ENCODE measurements at places on chromosomes 2 and 18. TPM values are rescaled to one million over a fixed set of nuclear protein-coding genes. Genes with fewer than 3 reads are reported as not detected.
A peak's percentile ranks its signal among the peaks of the same experiment; 100 is the strongest.

DNA sequence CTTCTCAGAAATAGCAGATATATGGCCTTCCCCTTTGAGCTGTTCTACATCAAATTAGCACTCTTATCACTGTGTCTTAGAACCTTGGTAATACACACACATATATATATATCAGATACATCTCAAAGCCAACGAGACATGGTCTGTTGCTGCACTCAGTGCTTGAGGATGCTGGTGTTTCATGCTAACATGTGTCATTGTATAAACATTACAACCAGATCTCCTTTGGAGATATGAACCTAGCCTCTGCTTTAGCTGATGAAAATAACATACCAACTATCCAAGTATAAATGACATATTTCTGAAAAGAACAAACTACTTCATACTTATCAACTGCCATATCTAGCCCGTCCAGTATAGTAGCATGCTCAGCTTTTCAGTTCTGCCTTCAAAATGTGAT, 226.7 kb upstream of the HNRNPA3 start:
- DNase-seq: no peak
- no peak overlapping the region for H3K4me3 ChIP-seq
- no peaks in the 10 kb centered on the region for H3K36me3 ChIP-seq
- H3K27me3 ChIP-seq: no peaks in the 10 kb centered on the region

DNA sequence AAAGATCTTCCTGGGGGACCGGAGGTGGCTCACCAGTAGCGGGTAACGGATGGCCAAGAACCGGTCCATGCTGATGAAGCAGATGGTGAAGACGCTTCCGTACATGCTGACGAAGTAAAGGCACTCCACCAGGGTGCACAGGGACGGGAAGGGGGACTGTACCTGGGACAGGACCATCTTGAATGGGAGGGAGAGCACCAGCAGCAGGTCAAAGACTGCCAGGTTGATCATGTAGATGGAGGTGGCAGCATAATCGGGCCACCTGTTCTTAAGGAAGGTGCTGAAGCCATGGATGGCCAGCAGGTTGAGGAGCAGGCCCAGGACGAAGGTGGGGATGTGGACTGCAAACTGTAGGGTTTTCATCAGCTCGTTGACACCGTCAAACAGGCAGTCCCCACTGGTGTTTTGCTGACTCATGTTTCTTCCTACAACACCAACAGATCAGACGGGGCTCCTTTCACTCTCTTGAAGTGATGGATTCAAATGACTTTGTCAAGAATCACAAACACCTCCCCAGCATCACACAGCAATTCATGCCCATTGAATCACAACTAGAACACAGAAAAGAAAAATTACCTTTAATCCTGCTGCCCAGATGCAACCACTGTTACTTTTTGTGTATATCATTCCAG, 14.4 kb downstream of the GPR55 start:
- DNase-seq: peak; percentile 7
- H3K27ac ChIP-seq: no peak overlapping the region
- peaks cover 13% of the 10 kb centered on the region for H3K36me3 ChIP-seq

UGT1A4 gene
- not detected for total RNA-seq

DNA sequence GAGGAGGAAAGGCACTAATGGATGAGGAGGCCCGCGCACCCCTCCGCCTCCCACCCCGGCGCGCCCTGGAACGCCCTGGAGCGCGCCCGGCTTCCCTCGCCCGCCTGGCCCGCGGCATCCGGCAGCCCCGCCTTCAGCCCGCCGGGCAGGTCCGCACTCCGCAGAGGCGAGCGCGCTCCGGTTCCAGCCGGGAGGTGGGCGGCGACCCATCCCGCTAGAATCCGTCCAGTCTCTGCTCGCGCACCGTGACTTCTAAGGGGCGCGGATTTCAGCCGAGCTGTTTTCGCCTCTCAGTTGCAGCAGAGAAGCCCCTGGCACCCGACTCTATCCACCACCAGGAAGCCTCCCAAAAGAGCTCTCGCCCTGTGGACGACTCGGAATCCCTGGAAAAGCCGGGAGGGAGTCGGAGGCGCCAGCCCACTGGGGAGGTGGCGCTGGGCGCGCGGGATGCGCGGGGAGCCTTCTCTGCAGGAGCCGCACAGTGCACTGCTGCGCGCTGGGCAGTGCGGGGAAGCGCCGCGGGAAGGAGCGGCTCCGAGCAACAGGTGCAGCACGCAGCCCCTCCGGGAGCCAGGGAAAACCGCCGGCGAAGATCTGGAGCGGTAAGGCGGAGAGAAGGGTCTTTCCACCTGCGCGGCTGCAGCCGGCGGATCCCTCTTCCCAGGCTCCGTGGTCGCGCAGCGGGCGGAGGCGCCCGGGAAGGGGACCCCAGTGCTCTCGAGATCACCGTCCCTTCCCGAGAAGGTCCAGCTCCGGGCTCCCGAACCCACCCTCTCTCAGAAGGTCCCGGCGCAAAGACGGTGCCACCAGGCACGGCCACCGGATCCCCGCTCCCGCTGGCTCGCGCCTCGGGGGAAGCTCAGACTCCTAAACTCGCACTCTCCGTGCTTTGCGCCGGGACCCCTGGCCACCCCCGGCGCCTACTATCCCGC, at the start of gene GALR1:
GALR1 (plus strand) TSS at position 280 of the 932 bp plus-strand sequence. CDS start 701 bp downstream, outside the sequence.
- H3K27me3 ChIP-seq: peaks cover 15% of the 10 kb centered on the region
- peaks cover 25% of the 10 kb centered on the region for H3K36me3 ChIP-seq
- H3K4me1 ChIP-seq: peaks cover 14% of the 10 kb centered on the region
- peak within 1 kb of the TSS; percentile 88 for H3K4me3 ChIP-seq
- DNase-seq: peak; percentile 67
- peak within 1 kb of the TSS; percentile 28 for H3K27ac ChIP-seq

DNA sequence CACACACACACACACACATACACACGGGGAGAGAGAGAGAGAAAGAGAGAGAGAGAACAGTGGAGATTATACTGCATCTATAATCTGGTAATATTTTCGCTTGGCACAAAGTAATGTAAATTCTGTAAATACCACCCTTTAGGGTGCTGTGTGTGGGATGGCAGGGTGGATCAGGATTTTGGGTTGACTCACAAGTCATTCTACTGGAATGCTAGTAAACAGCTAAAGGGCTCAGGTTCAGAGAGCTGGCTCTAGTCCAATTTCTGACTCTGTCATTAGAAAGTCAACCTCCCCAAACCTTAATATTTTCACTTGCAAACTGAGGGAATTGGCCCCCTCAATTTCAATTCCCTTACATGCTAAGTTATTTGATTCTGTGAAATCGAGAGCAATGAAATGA, 308.3 kb downstream of the TSN start:
- no peaks in the 10 kb centered on the region for H3K27me3 ChIP-seq
- H3K27ac ChIP-seq: no peak overlapping the region
- H3K4me3 ChIP-seq: no peak overlapping the region
- DNase-seq: no peak
- H3K36me3 ChIP-seq: no peaks in the 10 kb centered on the region

KCNIP3 gene
- total RNA-seq: 7.3 TPM

DNA sequence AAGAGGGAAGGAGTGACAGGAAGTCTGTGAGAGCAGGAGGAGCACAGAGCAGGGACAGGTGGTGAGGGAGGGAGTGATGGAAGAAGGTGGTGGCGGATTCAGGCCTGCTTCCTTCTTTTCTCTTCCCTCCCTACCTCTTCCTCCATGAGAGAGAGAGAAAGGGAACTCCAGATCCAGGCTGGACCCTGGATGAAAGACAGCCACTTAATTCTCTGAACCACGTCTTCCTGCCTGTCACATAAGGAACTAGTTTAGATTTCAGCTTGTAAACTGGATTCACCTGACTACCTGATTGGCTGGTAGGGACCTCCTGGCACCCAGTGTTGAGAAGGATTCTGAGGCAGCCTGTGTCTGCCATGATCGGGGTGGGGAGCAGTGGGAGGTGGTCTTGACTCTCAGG, 48.9 kb downstream of the PAX8 start:
- no peak for DNase-seq
- H3K27me3 ChIP-seq: peaks cover 2% of the 10 kb centered on the region
- no peak overlapping the region for H3K4me3 ChIP-seq
- H3K36me3 ChIP-seq: no peaks in the 10 kb centered on the region
- H3K4me1 ChIP-seq: peaks cover 3% of the 10 kb centered on the region

- no peak for DNase-seq
- H3K36me3 ChIP-seq: no peaks in the 10 kb centered on the region
- H3K27ac ChIP-seq: no peak overlapping the region
- no peak overlapping the region for H3K4me3 ChIP-seq
- peaks cover 2% of the 10 kb centered on the region for H3K4me1 ChIP-seq
Observed at GRCh38 chr2:177114712-177115111, 97.9 kb upstream of the HNRNPA3 start.

DNA sequence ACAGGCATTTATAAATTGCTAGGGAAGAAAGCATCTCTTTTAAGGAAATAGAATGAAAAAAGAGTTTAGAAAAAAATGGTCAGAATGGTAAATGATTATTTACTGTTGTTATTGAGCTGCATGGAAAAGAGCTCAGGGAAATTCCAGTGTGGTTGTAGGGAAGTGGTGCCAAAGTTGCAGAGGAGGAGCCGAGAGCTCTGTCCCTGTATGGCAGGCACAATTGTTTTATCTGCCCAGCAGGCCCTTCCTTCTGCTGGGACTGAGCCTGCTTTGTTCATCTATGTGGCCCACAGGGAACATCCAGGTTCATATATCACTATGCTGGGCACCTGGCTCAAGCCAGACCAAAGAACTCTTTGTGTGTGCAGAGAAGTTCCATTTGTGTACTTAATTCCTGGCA, 80.8 kb upstream of the AGAP1 start:
- DNase-seq: no peak
- no peak overlapping the region for H3K27ac ChIP-seq
- peaks cover 2% of the 10 kb centered on the region for H3K27me3 ChIP-seq
- H3K4me3 ChIP-seq: no peak overlapping the region
- H3K36me3 ChIP-seq: peaks cover 6% of the 10 kb centered on the region
- H3K4me1 ChIP-seq: peaks cover 2% of the 10 kb centered on the region

GRCh38 chr2:105848367-105848766, 103.7 kb downstream of the NCK2 start:
- peaks cover 3% of the 10 kb centered on the region for H3K27me3 ChIP-seq
- peaks cover 35% of the 10 kb centered on the region for H3K4me1 ChIP-seq
- no peak for DNase-seq

GRCh38 chr2:128702616-128703015, 383.9 kb upstream of the HS6ST1 start:
- DNase-seq: no peak
- H3K4me1 ChIP-seq: no peaks in the 10 kb centered on the region
- H3K27me3 ChIP-seq: peaks cover 3% of the 10 kb centered on the region
- H3K4me3 ChIP-seq: no peak overlapping the region
- no peaks in the 10 kb centered on the region for H3K36me3 ChIP-seq

- no peak for DNase-seq
- no peaks in the 10 kb centered on the region for H3K4me1 ChIP-seq
- no peaks in the 10 kb centered on the region for H3K36me3 ChIP-seq
- no peak overlapping the region for H3K27ac ChIP-seq
- no peak overlapping the region for H3K4me3 ChIP-seq
Observed at GRCh38 chr2:12637754-12638153, 79.0 kb upstream of the TRIB2 start.

SCN3A gene
- 22.2 TPM for total RNA-seq

DNA sequence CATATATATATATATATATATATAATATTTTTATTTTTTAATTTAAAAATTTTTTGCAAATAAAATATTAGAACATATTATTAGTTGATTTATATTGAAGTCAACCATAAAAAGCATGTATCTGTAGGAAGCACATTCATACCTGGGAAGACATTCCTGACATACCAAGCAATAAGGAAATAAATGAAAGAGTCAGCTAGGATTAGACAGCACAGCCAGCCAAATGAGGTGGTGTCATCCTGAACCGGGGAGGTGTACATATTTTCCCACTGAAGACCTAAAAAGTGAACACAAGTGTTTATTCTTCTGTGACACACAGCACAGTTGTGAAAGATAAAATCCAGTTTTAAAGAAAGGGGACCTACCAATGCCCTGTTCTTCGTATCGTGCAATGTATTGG, 149.2 kb downstream of the ABCA12 start:
- DNase-seq: no peak
- no peaks in the 10 kb centered on the region for H3K27me3 ChIP-seq
- H3K4me1 ChIP-seq: peaks cover 8% of the 10 kb centered on the region
- H3K36me3 ChIP-seq: no peaks in the 10 kb centered on the region
- no peak overlapping the region for H3K4me3 ChIP-seq

- H3K36me3 ChIP-seq: no peaks in the 10 kb centered on the region
- peaks cover 19% of the 10 kb centered on the region for H3K4me1 ChIP-seq
- DNase-seq: peak; percentile 25
- peak within 1 kb of the TSS; percentile 91 for H3K4me3 ChIP-seq
- peaks cover 3% of the 10 kb centered on the region for H3K27me3 ChIP-seq
Observed at GRCh38 chr2:263774-264492, at the start of gene SH3YL1. Gene SH3YL1, minus strand, starts transcription at chr2:264032. Its CDS starts 48 bp downstream, at chr2:263984.

DNA sequence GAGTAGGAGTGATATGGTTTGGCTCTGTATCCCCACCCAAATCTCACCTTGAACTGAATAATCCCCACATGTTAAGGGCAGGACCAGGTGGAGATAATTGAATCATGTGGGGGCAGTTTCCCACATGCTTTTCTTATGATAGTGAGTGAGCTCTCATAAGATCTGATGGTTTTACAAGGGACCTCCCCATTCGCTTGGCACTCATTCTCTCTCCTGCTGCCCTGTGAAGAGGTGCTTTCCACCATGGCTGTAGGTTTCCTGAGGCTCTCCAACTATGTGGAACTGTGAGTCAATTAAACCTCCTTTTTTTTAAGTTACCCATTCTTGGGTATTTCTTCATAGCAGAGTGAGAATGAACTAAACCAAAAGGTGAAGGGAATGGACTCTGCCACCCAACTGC, 207.5 kb downstream of the LOXHD1 start:
- no peaks in the 10 kb centered on the region for H3K4me1 ChIP-seq
- H3K36me3 ChIP-seq: peaks cover 47% of the 10 kb centered on the region
- H3K4me3 ChIP-seq: no peak overlapping the region
- no peak overlapping the region for H3K27ac ChIP-seq

DNA sequence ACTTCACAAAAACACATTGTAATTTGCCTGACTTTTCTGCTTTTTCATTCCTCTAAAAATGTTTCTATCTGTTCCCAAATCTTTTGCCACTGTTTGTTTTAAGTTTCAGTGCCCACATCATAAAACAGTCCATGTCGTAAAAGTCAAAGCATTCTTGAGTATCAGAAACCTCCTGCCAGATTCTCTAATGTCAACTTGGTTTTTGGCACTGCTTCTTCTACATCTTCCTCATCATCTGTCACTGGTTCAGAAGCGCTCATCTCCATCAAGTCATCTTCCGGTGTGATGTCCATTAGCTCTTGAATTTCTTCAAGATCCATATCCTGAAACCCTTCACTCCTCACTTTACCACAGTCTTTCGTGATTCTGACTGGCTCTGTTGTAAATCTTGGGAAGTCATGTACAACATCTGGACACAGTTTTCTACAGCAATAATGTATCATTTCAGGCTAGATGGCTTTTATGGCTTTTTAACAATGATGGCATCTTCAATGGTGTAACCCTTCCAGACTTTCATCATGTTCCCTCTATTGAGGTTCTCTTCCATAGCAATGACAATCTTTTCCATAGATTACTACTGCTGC, 19.6 kb downstream of the CUL3 start:
- H3K36me3 ChIP-seq: peaks cover 6% of the 10 kb centered on the region
- H3K4me1 ChIP-seq: peaks cover 34% of the 10 kb centered on the region
- H3K27ac ChIP-seq: no peak overlapping the region
- no peaks in the 10 kb centered on the region for H3K27me3 ChIP-seq

SF3B6 gene
- total RNA-seq: 76.5 TPM

IL1RL2 gene
- total RNA-seq: not detected

- peaks cover 2% of the 10 kb centered on the region for H3K4me1 ChIP-seq
- H3K27ac ChIP-seq: no peak overlapping the region
- no peaks in the 10 kb centered on the region for H3K36me3 ChIP-seq
- H3K27me3 ChIP-seq: no peaks in the 10 kb centered on the region
Observed at GRCh38 chr2:63737081-63737751, 104.5 kb upstream of the UGP2 start.
